Stimulated activated CD4-positive, alpha-beta T cell treated with anti-CD3 and anti-CD28 coated beads, Interleukin-15, amount 100 ng/mL, for 1 hour (primary cell): ENCODE measurements at places on chromosomes 1 and 21.

DNA sequence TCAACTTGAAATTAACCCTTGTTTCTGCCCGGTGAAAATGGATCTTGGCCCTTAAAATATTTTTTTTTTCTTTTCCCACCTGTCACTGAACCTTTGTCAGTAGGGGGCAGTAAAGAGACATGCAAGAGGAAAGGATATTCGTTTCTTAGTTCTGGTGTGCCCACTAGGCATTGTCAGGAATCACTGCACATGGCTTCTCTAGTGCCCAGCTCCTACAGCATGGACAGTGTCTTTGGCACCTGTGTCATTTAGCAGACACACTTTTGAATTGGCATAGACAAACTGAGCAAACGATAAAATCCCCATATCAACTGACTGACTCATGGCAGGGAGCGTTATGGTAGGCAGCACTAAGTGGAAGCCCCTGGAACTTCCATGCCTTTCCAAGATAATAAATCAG is 1048.1 kb downstream of the BRINP3 start:
- DNase-seq, result no peak

- DNase-seq, result no peak
Observed at GRCh38 chr1:157000686-157001085, 44.9 kb downstream of the ARHGEF11 start.

- DNase-seq, result no peak
Observed at GRCh38 chr1:15492596-15492995, 16.7 kb downstream of the CELA2B start.

DNA sequence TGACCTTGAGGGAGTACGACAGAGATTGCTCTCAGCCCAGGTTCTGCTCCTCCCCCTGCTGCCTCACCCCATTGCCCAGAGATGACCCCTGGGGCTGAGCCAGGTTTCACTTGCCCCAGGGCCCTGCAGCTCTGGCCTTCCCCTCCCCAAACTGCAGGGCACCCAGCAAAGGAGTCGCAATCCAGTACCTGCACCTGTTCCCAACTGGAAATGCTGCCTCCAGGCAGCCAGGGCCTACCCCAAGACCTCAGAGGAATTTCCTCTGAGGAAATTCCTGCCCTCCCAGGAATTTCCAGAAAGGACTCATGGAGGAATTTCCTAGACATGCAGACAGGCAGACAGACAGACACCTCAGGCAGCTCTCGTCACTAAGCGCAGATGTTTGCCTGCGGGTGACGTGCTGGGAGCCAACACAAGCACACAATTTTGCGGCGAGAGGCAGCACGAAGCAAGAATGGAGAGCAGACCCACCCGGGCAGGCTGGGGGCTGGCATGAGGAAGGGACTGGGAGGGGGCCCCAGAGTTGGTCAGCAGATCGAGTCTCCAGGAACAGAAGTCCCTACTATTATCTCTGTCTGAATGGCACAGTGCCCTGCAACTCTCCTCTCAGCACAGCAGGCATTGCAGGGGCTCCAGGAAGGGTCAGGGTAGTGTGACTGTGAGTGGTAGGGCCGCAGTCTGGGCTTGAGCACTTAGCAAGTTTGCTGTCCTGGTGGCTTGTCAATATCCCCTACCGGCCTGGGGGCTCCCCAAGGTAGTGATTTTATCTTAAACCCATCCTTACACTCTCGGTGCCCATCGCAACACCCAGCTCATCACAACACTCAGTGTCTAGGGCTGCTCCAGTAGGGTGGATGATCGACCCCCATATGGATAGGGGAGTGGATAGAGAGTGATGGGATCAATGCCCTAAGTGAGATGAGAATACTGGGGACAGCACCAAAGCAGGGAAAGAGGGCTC is 2.9 kb upstream of the EFNA1 start:
- no peak for DNase-seq

- DNase-seq, result no peak
Observed at GRCh38 chr1:197958438-197959305, 41.5 kb downstream of the LHX9 start.

DNA sequence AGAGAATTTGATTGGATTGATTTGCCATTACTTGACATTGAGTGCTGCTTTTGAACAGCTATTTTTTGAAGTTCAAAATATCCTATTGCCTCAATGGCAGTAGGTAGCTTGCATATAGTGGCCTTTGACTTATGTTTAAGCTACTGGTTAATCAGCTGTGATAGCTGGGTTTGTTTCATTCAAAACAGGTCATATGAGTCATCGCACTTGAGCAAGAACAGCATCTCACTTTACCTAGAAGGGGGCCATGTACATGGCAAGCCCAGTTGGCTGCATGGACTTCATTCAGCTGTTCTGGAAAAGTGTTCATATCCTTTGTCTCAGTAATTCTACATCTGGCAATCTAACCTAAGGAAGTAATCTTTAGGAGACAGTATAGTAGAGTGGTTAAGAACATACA is 29.0 kb upstream of the ARID1A start:
- DNase-seq, result no peak

- no peak for DNase-seq
Observed at GRCh38 chr1:112759228-112759627, 44.1 kb upstream of the PPM1J start.

- DNase-seq, result no peak
Observed at GRCh38 chr1:14149431-14149830, 449.1 kb upstream of the KAZN start.
